CD4-positive, alpha-beta T cell treated with Interferon alpha-2 for 1 hour (primary cell): ENCODE measurements at places on chromosomes 12 and 14.

- no peak for DNase-seq
Observed at GRCh38 chr14:59768855-59769375, 101.7 kb downstream of the RTN1 start.

DNA sequence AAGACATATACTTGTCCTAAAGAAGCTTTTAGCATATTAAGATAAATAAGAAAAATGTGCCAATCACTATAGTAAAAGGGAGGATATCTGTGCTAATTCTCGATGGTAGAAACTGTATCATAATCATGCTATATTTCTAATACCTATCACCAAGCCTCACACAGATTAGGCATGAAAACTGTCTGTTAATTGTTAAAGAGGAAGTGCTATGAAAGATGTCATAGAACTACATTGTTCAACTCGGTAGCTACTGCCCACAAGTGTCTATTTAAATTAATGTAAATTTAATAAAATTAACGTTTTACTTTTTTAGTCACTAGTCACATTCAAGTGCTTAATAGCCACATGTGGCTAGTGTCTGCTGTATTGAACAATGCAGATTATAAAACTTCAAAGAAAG, 77.5 kb upstream of the KICS2 start:
- no peak for DNase-seq

DNA sequence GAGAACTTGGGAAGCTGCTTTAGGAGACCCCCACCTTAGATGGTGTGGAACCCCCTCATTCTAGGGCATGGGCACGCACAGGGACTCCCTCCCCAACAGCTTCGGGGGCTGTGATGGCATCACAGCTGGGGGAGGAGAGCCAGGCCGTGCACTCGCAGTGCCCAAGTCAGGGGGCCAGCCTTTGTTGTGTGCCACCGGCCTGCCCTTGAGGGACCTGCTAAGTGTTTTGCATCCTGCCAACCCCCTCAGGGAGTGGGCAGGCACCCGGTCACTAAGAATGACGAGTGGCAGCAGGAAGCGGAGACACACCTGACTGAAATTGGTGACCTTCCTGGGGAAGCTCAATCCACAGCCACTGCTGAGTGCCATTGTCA, 334.9 kb upstream of the SFSWAP start:
- no peak for DNase-seq

GRCh38 chr12:98492580-98493140, 22.7 kb upstream of the TMPO start:
- DNase-seq = no peak

GRCh38 chr12:22691319-22691718, 66.3 kb downstream of the ETNK1 start:
- DNase-seq = no peak
